Suppressor macrophage treated with lipopolysaccharide for 1 hour (primary cell): ENCODE measurements at places on chromosomes 7 and 10.

- DNase-seq = no peak
These were observed 65.9 kb downstream of the DGKB start for GRCh38 chr7:14836571-14837189.

DNA sequence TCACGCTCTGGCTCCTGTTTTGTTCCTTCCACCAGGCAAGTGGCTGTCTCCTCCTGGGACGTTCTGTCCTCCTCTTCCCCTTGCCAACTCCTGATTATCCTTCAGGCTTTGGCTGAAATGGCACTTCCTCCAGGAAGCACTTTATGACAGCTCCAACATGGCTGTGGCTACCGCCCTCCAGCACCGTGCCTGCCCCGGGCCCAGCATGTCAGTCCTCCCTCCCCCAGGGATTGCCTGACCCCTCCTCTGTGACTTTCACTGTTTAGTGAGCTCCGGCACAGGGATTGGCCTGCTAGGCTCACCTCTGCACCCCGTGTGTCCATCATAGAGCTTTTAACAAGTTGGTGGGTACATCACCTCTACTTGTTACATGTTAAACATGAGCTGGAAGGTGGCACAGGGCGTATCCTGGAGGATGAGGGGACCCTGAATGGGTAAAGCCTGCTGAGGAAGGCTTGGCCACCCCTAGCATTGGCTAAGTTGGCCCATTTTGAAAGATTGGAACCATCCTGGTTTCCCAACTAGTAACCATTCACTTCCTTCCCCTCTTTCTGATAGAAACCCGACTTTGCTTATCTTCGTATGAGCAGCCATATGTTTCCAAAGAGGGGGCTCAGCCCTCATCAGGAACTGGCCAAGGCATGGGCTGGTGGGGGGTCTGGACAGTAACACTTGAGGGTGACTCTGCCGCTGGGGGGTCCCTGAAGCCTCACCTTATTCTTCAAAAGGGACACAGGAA, 10.5 kb upstream of the ADAMTS14 start:
- DNase-seq = no peak

- no peak for DNase-seq
These were observed 94.0 kb upstream of the TARP start for GRCh38 chr7:38367301-38367890.

- DNase-seq = no peak
These were observed 5.3 kb downstream of the GNG11 start for GRCh38 chr7:93926800-93927199.

DNA sequence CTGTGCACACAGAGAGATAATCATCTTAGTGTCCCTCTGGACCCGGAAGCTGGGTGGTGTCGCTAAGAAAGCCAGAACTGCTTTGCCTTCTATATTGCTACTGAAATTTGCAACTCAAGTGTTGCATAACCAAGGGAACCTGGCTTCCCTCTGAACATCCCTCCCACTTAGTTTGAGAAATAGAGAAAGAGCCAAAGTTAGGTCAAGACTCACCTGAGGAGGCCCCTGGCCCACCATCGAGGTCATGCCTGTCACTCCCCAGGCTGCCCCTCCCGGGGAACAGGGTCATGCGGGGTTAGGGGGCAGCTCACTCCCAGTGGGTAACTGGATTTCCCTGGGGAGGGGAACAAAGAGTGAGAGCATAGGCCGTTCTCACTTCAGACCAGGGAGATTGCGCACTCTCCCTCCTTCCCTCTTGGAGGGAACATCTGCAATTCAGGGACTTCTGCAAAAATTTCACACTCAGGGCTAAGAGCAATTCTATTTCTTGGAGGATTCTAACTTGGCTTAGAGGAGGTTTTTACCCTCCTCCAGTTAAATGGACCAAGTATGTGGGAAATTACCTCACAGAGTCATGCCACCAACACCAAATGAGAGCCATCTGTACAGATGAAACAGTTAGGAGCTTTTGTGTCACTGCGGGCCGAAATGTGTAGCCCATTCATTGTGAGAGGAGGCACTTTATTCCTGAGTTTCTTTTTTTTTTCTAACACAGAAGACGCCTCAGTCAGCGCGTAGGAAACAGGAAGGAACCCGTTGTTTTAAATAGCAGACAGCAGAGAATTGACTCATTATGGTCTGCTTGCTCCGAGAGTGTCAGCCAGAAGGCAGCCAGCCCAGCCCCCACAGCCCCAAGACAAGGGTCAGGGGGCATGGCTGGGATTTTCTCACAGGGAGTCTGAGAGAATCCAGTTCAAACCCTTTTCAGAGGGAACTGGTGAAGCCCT, 221.3 kb downstream of the ARHGAP12 start:
- peak; percentile 90 for DNase-seq

DNA sequence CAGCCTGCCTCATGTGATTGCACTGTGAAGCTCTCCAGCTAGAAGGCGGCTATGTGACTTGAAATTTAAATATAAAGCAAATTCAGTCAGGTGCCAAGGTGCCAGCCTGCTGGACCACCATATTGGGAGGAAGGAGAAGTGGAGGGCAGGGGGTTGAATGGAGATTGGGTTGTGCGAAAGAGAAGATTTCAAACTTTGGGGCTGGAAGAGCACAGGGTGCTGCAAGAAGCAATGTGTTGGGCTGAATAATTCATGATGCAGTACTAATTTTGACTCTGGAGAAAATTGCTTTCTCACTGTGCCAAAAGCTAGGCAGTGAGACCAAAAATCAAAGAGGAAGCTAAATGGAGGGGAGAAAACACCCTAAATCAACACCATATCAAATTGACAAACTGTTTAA, 335.3 kb downstream of the NRG3 start:
- DNase-seq = no peak
